H9 (cell line): ENCODE measurements at places on chromosomes 12 and 14.

- DNase-seq = no peak
These were observed 20.3 kb downstream of the HEBP1 start for GRCh38 chr12:12979731-12980259.

DNA sequence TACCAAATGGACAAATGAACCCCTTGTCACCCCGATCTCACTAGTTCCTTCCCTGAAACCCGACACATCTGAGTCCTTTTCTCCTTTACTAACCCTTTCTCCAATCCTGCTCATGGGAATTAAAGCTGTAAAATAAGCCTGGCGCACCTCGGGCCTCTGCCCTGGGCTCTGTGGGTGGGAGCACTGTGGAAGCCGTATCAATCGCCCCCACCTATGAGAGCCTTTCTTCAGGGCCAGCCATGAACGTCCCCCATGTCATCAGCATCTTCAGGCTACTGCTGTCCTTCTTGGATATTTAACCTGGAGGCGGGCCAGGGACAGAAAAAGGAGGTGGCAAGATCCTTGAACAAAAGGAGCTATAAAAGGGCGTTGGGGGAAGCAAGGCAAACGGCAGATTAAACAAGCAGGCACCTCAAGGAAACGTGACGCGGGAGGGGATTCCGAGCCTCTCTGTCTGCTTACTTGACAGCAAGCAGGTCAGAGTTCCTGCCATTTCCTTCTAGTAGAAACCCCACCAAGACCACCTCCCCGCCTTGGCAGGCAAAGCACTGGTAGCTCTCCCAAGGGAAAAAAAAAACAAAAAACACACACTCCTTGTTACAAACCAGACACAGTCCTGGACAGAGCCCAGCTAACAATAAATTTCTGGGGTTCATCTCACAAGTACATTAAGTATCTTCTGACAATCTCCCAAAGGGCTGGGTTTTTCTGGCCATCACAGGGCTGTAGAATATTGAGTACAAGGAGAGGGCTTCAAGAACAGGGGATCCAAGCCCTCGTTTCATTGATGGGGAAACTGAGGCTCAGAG, 62.9 kb downstream of the DPF3 start:
- no peak for DNase-seq

DNA sequence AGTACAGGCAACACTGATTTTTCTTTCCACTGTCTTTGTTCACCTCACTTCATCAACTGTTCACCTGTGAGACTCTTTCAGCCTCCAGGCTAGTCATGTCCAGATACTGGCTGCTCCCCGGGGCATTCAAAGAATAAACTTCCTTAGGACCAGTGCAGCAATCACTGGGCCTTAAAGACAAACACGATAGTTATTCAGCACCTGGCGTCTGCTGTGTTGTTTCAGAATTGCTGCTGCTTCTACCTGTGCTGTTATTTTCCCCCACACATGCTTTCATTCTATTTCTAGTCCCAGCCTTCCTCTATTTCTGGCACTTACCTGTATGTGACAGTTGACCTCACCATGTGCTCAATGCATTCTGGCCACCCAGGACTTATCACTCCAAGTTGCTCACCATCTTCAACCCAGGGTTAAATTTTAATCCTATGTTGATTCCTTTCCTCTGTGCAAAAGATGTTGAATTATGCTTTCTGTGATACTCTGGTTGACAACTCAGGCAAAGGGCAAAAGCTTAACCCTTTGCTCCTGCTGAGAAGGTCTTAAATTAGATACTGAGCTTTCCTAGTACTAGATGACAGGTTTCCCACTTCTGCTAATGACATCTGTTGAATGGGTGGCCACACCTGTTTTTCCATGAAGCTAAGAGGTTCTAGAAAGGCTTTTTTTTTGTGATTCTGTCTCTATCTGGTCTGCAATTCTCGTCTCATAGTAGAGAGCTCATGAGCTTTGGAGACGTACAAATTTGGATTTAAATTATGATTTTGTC, 41.4 kb downstream of the PTPRQ start:
- DNase-seq = no peak

DNA sequence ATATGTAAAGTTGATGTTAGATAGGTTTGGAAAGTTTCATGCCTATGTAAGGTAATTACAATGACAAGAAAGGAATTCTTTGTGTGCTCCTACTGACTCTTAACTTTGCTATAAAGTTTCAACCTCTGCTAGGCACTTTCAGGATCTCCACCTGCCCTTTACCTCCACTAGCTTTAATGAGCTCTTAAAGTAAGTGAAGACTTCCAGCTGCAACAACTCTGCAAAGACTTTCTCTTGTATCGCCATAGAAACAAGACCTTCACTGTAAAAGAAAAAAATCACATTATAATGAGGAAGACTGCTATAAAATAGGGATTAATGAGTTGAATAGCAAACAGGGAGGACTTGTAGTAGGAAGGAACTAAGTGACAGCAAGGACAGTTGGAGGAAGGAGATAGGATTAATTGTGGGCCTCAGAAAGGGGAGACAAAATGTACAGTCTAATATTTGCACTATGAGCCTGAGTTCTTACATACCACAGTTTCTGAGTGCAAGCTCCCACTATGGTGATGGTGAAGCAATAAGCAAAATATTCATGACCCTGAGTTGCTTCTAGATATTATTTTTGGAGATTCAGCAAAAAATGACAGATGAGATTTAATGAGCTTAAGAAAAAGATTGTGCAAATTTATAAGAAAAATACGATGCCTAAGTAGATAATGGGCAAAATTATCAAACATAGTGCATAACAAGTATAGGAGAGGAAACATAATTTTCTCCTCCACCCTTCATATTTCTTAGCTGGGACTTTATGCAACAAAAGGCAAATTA, 66.7 kb downstream of the DHRS2 start:
- no peak for DNase-seq

DNA sequence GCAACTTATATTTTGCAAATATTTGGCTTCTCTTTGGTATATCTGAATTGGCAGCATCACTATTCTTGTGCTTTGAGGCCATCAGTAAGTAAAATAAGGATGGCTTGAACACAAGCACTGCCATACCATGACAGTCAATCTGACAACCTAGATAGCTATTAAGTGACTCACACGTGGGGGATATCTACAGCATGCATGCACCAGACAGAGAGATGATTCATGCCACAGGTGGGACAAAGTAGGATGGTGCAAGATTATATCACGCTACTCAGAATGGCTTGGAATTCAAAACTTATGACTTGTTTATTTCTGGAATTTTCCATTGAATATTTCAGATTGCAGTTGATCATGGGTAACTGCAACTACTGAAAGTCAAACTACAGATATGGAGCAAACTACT, 675.6 kb upstream of the MDGA2 start:
- no peak for DNase-seq

DNA sequence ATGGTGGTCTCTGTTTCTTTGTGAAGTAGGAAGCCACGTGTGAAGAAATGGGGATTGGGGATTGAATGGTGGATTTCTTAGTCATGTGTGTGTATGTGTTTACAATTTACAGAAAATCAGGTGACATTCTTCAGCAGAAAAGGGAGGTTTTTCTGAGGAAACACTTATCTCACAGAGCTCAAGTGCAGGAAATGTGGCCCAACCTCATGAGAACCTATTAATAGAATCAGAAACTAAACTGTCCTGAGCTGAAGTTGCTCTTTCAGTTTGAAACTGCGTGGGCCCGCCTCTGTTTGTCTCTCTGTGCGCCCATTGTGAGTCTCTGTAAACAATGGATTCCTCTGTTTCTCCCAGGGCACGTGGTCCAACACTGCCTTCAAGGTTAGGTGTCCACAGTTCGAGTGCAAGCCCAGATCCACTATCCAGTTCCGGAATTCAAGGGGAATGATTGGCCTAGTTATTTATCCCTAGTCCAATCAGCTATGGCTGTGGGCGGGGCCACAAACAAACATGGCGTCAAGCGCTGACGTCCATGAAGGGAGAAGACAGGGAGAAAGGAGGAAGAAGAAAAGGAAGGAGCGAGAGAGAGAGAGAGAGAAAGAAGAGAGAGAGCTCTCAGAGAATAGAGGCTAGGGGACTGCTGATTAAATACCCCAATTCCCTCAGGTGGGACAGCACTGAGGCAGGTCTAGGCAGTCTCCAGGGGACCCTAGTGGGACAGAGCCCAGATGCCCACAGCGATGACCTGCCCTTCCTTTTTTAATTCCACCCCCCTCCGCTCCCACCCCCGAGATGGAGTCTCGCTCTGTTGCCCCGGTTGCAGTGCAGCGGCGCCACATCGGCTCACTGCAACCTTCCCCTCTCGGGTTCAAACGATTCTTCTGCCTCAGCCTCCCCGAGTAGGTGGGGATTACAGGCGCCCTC, 31.4 kb upstream of the C12orf76 start:
- no peak for DNase-seq

- no peak for DNase-seq
These were observed 30.5 kb upstream of the LGALS3 start for GRCh38 chr14:55098561-55098898.

- DNase-seq = no peak
These were observed 175.3 kb downstream of the TSPAN9 start for GRCh38 chr12:3252450-3252891.

GRCh38 chr12:18145924-18146323, 55.9 kb upstream of the RERGL start:
- DNase-seq = no peak

DNA sequence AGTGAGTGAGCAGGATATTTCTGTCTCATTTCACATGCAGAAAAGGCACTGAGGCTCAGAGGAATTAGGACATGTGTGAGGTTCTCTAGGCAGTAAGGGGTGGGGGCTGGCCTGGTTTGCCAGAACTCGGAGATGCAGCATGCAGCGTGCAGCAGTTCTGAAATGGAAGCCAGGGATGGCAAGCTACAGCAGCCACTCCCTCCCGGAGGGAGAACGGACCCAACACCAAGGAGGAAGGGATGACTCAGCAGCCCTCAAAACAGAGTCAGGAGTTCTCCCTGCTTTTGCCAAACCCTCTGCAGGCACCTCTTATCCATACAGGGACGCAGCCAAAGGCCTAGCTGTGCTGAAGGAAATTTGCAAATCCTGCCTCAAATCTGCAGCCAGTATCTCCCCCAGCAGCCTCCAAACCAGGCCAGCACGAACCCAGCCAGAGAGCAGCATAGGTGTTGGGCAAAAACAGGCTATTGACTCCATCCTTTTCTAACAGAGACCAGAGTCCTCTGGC, 10.3 kb upstream of the SERPINA3 start:
- peak; percentile 40 for DNase-seq

DNA sequence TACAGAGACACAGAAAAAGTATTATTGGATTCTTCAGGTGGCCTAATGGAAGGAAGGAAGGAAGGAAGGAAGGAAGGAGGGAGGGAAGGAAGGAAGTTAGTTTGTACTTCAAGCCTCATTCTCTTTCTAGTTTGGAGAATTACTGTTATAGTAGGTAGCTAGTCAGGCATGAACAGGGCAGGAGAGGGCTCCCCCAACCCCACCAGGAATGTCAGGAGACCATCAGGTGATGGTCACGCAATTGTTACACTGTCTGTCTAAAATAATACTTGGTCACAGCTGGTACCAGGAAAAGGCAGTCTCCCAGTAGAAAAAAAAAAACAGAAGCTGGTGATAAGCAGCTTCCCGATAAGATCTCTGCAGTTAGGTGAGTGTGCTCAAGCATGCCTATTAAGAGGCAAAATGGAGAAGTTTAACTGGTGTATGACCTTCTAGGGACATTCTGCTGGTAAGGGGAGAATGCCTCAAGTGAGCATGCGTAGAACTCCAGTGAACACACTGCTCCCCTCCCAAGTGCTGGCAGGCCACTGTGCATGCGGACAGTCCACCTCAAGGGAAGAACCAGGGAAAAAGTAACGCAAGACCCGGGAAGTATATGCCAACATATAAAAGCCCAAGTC, 358.4 kb upstream of the SOX5 start:
- DNase-seq = no peak

DNA sequence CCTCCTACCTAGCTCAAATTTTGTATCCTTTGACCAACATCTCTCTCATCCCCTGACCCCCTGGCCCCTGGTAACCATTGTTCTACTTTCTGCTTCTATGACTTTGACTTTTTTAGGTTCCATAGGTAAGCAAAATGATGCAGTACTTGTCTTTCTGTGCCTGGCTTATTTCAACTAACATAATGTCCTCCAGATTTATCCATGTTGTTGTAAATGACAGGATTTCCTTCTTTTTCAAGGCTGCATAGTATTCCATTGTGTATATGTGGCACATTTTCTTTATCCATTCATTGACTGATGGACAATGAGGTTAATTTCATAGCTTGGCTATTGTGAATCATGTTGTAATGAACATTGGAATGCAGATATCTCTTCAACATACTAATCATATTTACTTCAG, 170.1 kb downstream of the DPY19L2 start:
- no peak for DNase-seq

DNA sequence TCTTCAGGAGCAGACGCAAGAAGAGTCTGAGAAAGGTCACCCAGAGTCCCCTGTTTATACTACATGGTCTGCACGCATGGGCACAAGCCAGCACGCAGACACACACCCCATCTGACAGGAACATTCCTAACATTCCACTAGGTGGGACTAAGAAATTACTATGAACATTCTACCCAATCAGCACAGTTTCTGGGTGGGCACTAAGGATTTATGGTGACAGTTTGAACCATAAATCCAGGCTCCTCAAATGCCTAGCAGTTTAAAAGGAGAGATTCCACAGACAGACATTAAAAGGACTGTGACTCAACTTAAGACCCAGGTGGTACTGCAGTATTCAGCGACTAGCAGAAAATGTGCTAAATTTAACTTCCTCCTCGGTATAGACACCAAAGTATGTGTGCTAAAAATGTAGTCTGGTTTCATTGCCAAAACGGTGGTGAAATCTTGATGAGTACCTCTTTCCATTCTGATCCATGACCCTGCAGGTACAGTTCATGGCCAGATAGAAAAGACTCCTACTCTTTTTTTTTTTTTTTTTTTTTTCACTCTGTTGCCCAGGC, 16.2 kb downstream of the ABHD4 start:
- no peak for DNase-seq

DNA sequence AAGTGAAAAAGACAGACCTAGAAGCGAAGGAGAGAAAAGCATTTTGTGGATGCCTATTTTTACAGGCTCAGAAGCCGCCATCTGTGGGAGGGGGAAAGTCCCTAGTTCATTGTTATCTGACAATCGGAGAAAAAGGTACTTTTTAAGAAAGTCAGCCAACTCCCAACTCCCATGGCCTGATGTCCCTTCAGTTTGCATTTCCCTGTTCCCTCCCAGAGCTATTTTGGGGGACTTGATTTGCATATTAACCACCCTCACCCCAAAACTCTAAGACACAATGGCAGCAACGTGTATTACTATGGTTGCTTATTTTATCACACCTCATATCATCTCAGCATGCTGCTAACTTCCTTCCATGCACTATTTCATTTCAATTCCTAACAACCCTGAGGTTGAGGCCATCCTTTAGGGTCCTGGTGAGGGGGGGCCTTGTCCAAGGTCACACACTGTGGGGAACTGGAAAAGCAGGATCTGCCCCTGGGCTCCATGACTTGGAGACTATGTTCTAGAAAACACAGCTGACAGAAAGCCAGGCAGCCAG, 18.7 kb downstream of the HVCN1 start:
- DNase-seq = no peak

- no peak for DNase-seq
These were observed 37.8 kb downstream of the TNFAIP2 start for GRCh38 chr14:103161054-103161397.

DNA sequence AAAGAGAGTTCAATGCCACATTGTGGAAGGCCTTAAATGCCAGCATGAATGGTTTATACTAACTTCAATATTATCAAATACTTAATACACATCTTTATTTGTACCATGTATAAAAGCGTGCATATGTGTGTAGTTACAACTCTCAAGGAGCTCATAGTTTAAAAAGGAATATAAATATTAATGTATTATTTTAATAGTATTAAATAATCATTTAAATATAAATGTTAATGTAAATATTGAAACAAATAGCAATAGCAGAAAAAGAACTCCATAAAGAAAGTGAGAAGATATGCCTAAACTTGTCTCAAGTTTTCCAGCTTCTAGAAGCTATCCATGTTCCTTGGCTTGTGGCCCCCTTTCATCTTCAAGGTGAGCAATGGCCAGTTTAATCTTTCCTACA, 182.0 kb downstream of the FOXA1 start:
- DNase-seq = no peak
